CD4-positive, alpha-beta T cell treated with Interleukin-6 for 4 hours (primary cell): ENCODE measurements at places on chromosomes 16 and 17.
A peak's percentile ranks its signal among the peaks of the same experiment; 100 is the strongest.

GRCh38 chr17:27408891-27409290, 47.4 kb upstream of the KSR1 start:
- DNase-seq, result no peak

GRCh38 chr16:57284209-57284951, at the start of gene PLLP:
TSS of gene PLLP (minus strand) at chr16:57284672. CDS start at chr16:57284540, 132 bp downstream.
- DNase-seq, result peak; percentile 60

GRCh38 chr17:4898927-4899326, 409 bp upstream of the C17orf107 start:
- no peak for DNase-seq

GRCh38 chr16:2756288-2757015, 4.0 kb downstream of the SRRM2 start:
- DNase-seq, result no peak

DNA sequence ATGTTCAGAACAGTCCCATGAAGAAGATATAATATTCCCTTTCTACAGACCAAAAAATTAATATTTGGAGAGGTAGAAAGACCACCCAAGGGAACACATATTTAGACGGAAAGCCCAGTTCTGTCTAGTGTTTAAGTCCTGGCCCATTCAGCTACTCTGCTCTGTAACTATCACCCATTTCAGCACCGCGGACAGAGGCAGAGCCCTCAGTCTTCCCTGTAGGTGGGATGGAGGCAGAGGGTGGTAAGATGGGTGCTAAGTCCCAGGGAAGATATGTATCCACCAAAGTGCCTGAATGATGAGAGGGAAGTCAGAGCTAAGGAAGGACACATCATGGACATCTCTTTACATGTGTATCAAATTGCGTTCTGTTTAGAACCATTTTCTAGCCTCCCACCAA, 27.8 kb upstream of the C16orf78 start:
- no peak for DNase-seq

- DNase-seq, result no peak
Observed at GRCh38 chr16:59905606-59906005, 1171.5 kb upstream of the GOT2 start.

- no peak for DNase-seq
Observed at GRCh38 chr16:79081297-79082066, 519.1 kb downstream of the MAF start.

DNA sequence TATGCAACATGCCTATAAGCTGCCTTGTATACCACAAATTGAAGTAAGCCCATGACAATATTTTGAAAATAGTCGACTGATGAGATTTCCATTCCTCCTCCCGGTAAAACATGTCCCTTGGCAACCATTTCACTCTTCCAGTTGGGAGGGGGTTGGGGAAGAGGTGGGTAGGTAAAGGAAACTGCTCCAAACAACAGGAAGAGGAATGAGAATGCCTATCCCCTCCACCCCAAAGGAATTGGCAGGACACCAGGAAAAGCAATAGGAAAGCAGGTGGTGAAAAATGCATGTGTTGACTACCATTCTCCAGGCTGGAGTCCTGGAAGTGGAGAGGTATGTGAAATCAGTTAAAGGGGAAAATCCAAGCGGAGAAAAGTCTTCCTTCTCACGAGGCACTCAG, 455.9 kb upstream of the PSMD7 start:
- DNase-seq, result no peak

GRCh38 chr17:32625971-32626370, 139.2 kb downstream of the CDK5R1 start:
- no peak for DNase-seq

DNA sequence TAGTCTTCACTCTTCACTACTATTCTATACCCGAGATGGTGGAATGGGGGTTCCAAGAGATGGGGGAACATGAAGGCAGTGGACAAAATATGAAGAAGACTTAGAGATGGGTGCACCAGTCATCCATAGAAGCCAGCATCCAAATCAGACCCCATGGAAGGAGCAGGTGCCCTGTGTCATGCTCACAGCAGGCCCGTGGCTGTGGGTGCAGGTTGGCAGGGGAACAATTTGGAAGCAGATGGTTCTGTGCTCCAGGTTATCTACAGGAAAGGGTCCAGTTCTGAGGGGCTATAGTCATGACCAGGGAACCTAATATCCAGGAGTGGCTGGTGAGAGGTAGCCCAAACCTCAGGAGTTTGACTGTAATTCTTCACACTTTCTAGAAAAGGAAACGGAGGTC, 9.6 kb upstream of the LPCAT2 start:
- DNase-seq, result no peak

DNA sequence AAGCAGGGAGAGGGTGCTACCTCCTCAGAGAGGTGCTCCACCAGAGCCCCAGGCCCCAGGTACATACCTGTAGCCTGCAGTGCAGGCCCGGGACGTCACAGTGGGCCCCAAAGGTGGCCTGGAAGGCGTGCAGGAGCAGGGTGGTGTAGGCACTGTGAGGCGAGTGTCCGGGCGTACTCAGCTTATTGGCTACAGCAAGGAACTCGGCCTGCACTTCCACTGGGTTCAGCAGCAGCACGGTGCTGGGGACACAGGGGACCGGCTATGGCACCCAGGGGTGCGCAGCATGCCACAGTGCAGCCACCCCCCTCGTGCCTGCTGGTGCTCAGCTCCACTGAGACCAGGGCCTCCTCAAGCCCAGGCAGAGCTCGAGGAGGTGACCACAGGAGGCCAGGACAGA, 23.2 kb upstream of the PIK3R6 start:
- no peak for DNase-seq

- no peak for DNase-seq
Observed at GRCh38 chr16:85839681-85840240, 40.3 kb downstream of the COX4I1 start.

DNA sequence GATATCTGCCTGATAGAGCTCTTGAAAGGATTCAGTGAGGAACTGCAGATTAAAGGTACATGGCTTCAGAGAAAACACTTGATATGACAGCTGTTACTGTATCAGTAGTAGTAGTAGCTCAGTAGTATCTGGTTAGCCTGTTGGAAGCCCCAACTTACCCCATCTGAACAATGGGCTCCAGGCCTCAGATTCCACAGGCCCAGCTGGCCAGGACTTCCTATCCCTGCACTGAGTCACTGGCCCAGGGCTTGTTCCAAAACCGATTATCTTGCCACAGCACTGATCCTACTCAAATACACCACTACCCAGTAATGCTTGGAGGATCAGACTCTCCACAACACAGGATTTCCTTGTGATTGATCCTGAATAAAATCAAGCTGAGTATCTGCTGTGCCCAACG, 32.6 kb downstream of the DCUN1D3 start:
- no peak for DNase-seq

GRCh38 chr16:57446531-57447185, 527 bp downstream of the CIAPIN1 start:
- peak; percentile 19 for DNase-seq

DNA sequence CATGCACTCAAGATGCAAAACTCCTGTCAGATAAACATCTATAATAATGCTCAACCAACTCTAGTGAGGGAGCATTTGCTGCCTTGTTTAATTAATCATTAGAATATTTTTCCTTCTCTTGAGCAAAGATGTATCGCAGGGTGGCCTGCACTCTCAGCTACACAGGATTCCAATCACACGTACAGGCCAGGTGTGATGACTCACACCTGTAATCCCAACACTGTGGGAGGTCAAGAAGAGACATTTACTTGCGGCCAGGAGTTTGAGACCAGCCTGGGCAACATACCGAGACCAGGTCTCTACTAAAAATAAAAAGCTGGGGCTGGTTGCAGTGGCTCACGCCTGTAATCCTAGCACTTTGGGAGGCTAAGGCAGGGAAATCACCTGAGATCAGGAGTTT, 49.1 kb downstream of the ARHGAP17 start:
- DNase-seq, result no peak

DNA sequence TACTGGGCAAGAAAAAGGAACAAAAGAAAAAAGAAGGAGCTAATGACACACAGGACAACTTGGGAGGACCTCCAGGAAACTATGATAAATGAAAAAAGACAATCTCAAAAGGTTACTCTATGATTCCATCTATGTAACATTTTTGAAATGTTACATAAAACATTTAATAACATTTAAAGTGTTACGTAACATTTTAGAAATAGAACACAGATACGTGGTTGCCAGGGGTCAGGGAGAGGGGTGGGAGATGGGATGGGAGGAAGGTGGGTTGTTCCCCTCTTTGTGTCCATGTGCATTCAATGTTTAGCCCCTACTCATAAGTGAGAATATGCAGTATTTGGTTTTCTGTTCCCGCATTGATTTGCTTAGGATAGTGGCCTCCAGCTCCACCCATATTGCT, 116.6 kb downstream of the C16orf95 start:
- DNase-seq, result no peak

DNA sequence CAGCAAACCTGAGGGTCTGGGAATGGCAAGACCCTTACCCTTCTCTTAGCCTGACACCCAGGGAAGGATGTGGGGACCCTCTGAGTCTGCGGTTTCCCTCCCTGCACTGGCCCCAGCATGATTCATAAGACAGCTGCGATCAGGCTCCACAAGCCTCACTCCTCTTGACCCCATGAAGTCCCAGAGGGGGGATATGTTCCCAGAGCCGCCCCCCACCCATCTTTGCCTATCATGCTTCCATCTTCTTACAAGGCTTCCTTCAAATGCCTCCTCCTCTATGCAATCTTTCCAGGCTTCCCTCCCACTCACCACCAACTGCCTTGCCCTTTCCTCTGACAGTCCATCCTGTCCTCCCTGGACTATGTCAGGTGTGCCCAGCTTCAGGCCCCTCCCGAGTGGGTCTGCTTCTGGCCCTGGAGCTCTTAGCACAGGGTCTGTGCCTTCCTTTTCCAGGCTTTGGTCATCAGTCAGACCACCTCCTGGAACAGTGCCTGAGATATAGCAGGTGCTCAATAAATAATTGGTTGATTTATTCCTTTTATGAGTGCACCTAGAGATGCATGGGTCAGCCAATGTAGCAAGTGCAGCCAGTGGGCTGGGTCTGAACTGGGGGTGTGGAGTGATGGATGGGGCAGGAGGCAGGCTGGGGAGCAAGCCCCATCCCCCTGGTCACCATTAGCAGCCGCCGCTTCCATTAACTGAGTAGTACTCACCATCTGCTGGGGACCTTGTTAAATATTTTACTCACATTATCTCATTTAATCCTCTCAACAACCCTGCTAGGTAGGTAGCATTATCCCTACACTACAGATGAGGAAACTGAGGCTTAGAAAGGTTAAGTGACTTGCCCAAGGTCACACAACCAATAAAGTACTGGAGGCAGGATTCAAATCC, 8.4 kb downstream of the DLX3 start:
- DNase-seq, result no peak

DNA sequence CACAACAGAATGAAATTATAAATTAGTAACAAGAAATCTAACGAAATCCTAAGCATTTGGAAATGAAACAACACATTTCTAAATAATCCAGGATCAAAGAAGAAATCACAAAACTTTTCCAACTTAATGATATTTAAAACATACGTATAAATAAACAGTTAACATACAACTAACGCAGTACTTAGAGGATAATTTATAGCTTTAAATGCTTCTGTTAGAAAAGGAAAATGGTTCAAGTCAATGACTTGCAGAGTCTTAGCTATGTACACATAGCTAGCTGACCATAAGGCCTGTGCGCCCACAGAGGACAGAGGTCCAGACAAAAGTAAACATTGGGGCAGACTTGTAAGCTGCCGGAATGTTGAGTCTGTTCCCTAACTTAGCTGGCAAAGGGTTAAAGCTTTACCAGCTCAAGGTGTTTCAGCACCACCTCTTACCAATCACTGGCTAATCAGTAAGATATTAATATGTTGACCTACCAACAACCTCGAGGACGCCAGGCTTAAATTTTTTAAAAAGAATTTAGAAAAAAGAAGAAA, 84.6 kb downstream of the PARN start:
- DNase-seq, result no peak

DNA sequence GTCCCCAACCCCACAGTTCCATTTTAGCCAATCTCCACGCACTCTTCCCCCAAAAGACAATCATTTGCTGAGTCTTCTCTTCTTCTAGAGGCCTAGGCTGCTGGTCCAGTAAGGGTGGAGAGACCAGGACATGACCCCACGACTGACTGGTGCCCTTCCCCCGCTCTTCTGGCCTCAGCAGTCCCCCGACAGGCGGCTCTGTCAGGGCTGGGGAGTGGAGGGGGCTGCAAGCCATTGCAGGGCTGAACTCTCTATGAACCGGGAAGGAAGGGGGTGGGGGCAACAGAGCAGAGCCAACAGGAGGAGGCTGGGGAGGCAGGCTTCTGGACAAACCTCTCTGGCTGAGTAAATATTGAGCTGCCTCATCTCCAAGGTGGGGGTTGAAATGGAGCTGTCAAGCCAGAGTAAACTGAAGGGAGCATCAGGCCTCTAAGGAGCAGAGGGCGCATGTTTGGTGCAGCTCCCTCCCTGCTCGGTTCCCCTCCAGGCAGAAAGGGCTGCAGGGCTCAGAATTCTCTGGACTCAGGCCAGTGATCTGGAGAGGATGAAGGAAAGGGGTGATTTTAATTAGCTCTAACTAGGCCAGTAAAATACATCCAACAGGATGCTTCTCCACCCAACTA, 8.7 kb downstream of the HOXB1 start:
- no peak for DNase-seq

DNA sequence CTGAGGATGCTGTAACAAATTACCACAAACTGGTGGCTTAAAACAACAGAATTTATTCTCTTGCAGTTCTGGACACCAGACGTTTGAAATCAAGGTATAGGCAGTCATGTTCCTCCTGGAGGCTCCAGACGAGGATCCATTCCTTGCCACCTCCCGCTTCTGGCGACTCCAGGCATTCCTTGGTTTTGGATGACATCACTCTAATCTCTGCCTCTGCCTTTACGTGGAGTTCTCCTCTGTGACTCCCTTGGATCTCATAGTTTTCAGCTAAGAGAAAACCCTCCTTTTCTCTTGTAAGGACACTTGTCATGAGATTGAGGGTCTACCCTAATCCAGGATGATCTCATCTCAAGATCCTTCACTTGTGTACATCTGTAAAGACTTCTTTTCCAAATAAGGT, 31.4 kb upstream of the HS3ST3B1 start:
- DNase-seq, result no peak

GRCh38 chr16:27695161-27695560, 145.2 kb downstream of the KATNIP start:
- no peak for DNase-seq

DNA sequence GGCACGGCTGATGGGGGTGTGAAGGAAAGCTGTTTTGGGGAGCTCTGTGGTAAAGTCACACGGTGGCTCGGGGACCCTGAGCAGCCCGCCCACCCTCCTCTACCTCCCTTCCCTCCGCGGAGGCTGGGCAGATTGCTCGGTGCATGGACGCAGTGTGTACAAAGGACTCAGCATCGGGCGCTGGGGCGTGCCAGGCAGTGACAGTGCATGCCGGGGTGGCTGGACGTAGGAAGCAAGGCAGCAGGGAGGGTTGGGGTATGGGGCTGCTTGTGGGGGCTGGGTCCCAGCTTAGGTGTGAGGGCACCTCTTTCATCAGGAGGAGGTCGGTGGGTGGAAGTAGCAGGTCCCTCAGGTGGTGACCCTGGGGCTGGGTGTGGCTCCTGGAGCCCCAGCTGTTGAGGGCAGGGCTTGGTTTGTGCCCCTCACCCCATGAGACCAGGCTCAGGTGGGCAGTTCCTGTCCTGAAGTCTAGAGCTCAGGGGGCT, 159.9 kb upstream of the GSE1 start:
- DNase-seq, result no peak

GRCh38 chr17:67514998-67515397, 137.9 kb downstream of the PITPNC1 start:
- no peak for DNase-seq
